Caco-2 (cell line): ENCODE measurements at places on chromosomes 6 and 20. TPM values are rescaled to one million over a fixed set of nuclear protein-coding genes. Genes with fewer than 3 reads are reported as not detected.

DNA sequence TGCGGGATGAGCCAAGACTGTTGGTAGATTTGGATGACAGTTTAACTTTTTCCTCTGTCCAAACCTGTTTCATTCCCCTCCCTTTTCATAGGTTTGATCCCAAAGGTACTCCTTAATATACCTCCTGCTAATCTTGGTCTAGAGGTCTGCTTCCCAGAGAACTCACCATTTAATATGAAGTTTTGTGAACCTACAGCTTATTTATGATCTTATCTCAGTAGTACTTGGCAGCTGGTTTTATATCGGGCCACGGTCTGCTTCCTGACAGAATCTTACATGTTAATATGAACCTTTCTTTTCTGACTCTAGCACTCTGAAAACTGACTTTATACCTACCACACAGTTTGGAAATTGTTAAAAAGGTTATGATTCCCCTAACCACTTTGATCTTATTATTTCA is 138.7 kb downstream of the MACROD2 start:
- no peaks in the 10 kb centered on the region for H3K4me1 ChIP-seq
- H3K4me3 ChIP-seq = no peak overlapping the region
- no peak overlapping the region for H3K27ac ChIP-seq
- no peaks in the 10 kb centered on the region for H3K36me3 ChIP-seq
- no peaks in the 10 kb centered on the region for H3K27me3 ChIP-seq
- DNase-seq = no peak

GRCh38 chr20:37378785-37379598 is 33.1 kb downstream of the SRC start:
- H3K4me1 ChIP-seq = peaks cover 36% of the 10 kb centered on the region
- peak overlapping the region; percentile 95 for H3K27ac ChIP-seq
- H3K4me3 ChIP-seq = no peak overlapping the region
- peaks cover 5% of the 10 kb centered on the region for H3K36me3 ChIP-seq

- H3K4me3 ChIP-seq = no peak overlapping the region
- H3K4me1 ChIP-seq = peaks cover 15% of the 10 kb centered on the region
- H3K27ac ChIP-seq = no peak overlapping the region
Measured at GRCh38 chr20:20192366-20192765, 140.0 kb downstream of the CFAP61 start.

DNA sequence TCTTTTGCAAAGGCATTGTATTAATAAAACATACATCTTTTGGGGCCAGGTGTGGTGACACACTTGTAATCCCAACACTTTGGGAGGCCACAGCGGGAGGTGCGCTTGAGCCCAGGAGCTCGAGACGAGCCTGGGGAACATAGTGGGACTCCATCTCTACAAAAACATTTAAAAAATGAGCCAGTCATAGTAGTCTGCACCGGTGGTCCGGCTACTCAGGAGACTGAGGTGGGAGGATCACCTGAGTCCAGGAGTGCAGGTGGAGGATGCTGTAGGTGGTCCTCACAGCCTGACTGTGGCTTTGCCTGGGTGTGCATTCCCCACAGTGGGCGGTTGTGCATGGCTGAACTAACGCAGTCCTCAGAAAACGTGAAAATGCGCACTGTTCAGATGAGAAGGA is 162.5 kb downstream of the DLL1 start:
- no peak overlapping the region for H3K27ac ChIP-seq
- H3K36me3 ChIP-seq = no peaks in the 10 kb centered on the region
- H3K4me3 ChIP-seq = no peak overlapping the region
- no peak for DNase-seq
- no peaks in the 10 kb centered on the region for H3K27me3 ChIP-seq

GRCh38 chr6:52515219-52515960 is 61.5 kb downstream of the TRAM2 start:
- H3K4me3 ChIP-seq = no peak overlapping the region
- H3K27ac ChIP-seq = peak overlapping the region; percentile 51
- peaks cover 40% of the 10 kb centered on the region for H3K4me1 ChIP-seq
- DNase-seq = no peak
- H3K27me3 ChIP-seq = no peaks in the 10 kb centered on the region

GRCh38 chr6:150377211-150377781 is 8.5 kb downstream of the IYD start:
- no peak overlapping the region for H3K27ac ChIP-seq
- no peaks in the 10 kb centered on the region for H3K36me3 ChIP-seq
- H3K4me1 ChIP-seq = peaks cover 9% of the 10 kb centered on the region

The RRAGD gene
- total RNA-seq = 5.9 and 8.0 TPM in 2 replicates
